ENCODE measurements at places on chromosomes 4 and X.

- DNase-seq: no peak
These were observed 14.2 kb downstream of the VEGFC start for GRCh38 chr4:176778491-176778890.

GRCh38 chrX:42746606-42747005 is 31.4 kb downstream of the PPP1R2C start:
- DNase-seq: peak; percentile 28

DNA sequence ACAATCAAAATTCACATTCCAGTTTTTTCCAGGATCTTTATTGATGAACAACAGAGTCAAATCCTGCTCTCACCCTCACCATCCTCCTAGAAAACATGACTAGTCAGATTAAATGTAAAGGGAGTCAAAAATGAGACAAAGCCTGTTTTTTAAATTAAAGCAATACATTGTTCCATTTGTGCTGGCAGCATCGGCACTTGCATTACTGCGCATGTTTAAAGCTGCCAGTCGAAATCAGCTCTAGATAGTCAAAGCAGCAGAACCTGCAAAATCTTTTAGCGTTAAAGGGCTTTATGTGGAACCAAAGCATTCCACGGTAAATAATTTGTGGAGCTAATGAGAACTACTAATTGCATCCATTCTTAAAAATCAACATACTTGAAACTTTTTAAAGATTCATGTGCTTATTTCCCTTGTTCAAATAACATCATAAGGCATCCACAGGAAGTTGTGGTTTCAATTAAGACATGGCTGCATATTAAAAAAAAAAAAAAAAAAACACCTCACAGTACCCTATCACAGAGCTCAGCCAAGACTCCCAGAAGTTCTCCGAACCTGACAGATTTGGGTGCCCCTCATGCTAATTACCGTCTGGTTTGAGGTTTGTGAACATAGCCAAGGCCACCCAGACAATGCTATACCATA is 82.2 kb downstream of the SH3KBP1 start:
- no peak for DNase-seq

- no peak for DNase-seq
These were observed 48.0 kb downstream of the MAGEA9 start for GRCh38 chrX:149829751-149830191.

GRCh38 chrX:74344280-74344622 is 40.3 kb downstream of the ZCCHC13 start:
- DNase-seq: no peak

GRCh38 chr4:177671387-177671786 is 229.2 kb upstream of the AGA start:
- no peak for DNase-seq
